ENCODE measurements at places on chromosomes 2 and 18. TPM values are rescaled to one million over a fixed set of nuclear protein-coding genes. Genes with fewer than 3 reads are reported as not detected.

GRCh38 chr2:197209742-197210408, 100.7 kb downstream of the ANKRD44 start:
- no peak for DNase-seq

DNA sequence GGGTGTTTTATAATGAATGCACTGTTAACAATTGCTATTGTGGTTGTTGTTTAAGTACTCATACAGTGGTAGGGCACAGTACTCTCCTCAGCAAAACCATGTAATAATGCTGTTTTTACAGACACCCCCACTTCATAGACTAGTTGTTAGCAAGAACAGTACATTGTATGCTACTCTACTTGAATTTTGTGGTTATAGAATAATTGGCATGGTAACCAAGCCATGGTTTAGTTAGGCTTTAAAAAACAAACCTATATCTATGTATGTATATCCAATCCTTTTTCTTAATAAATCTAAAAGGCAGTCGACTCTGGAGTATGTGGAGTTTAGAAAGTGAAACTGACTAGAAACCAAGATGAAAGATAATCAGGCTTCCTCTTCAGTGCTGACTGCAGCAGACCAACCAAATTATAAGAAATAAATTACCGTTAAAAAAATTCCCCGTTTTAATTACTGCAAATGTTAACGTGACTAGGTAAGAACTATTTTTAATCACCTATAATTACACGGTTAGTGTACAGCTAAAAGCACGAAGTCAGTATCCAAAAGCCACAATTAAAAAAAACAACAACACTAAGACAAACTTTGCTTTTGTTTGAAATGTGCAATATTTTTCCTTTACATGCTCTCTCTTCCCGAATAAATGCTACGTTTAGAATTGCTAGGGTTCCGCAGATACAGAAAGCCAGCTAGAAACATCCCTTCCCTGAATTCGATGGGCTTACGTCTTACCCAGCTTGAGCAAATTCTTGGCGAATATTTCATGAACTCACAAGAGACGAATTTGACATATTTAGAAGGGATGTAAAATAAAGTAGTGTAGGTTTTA, 113.3 kb upstream of the SERTAD2 start:
- DNase-seq = no peak

- DNase-seq = no peak
These were observed 39.8 kb upstream of the CTAGE1 start for GRCh38 chr18:22457524-22457923.

GRCh38 chr2:72182547-72182946, 34.9 kb upstream of the CYP26B1 start:
- peak; percentile 81 for DNase-seq

Gene PAX8
- total RNA-seq = 1.6 TPM

Gene SLC9A4
- not detected for total RNA-seq

Gene ABCG8
- total RNA-seq = 0.41 TPM
